A549 (cell line): ENCODE measurements at places on chromosomes 12 and 14.

GRCh38 chr12:5685935-5686334, 254.0 kb downstream of the NTF3 start:
- no peak for DNase-seq

GRCh38 chr14:68815298-68816182, 22.7 kb upstream of the ZFP36L1 start:
- DNase-seq, result no peak

GRCh38 chr12:131782061-131782460, 46.1 kb upstream of the MMP17 start:
- DNase-seq, result no peak

DNA sequence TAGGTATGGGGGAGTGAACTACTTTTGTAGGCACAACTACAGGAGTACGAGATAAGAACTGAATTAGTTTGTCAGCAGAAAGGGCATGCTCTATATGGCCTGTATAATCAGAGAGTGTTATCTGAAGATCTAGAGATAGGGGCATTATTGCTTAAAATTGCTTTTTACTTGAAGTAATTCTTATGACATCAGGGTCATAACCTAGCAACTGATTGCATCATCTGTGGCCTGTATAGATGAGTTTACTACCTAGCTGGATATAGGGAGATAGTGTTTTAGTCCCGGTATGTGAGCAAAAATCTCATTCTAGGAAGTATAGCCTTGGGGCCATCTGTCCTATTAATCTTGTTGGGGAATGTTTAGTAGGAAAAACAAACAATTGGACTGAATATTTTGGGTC, 142.7 kb downstream of the TMEM117 start:
- no peak for DNase-seq

- DNase-seq, result no peak
Measured at GRCh38 chr12:24854017-24854416, 94.9 kb downstream of the BCAT1 start.

- DNase-seq, result no peak
Measured at GRCh38 chr12:20547816-20548575, 147.1 kb upstream of the SLCO1C1 start.
